Esophagus mucosa (tissue), 1 donor: ENCODE measurements at places on chromosomes 5 and 9. TPM values are rescaled to one million over a fixed set of nuclear protein-coding genes. Genes with fewer than 3 reads are reported as not detected.

DNA sequence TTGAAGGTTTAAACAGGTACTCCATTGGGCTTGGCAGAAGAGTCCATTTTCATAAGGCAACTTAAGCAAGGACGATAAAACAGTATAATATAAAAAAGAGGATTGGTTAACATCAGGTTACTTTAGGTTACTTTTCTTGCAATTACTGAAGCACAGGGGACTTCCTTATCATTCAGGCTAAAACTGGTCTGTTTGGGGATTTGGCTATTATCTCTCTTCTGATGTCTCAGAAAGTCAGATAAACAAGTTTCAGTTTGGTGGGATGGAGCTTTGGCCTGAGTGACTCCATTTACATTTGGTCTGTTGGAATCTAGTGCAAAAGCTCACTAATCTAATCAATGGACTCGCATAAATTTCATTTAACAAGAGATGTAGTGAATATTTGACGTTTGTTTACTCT lies 8.0 kb downstream of the GAPT start:
- no peak for ATAC-seq

DNA sequence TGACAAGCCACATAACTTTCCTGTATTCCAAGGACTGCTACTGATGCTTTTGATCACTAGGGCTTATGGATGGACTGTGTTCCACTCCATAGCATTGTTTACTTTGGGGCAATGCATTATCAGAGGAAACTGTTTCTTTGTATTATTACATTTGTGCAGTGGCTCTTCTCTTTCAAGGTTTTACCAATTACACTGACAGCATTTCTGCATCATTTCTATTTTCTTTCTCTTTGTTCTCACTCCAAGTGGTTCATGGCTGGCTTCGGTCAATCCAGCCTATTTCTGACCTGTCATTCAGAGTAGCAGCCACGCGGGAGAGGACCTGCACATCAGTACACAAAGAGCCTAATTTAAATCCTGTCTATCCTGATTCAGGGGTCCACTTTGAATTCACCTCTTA lies 711.0 kb downstream of the TLE4 start:
- ATAC-seq, result no peak

- ATAC-seq, result peak; percentile 50
Measured at GRCh38 chr9:21813575-21814473, 11.4 kb downstream of the MTAP start.

GRCh38 chr5:176527246-176528222 lies 9.7 kb downstream of the RNF44 start:
- ATAC-seq, result no peak

GRCh38 chr5:99169309-99169708 lies 240.5 kb upstream of the CHD1 start:
- no peak for ATAC-seq

DNA sequence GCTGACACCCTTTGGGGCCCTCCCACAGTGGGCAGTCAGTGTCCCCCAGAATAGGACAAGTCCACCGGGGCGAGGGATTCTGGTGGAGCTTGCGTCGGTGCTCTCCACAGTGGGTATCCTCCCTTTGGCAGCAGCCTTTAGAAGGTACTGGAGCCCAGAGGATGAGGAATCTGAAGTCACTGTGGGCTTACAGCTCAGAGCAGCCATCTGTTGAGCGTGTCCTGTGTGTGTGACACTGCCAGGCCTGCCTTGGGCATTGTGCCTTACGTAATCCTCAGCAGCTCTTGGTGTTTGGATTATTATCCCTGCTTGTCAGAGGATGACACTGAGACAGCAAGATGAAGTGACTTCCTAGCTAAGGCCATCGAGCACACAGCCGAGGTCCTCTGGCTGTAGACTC lies 12.6 kb downstream of the URM1 start:
- ATAC-seq, result no peak

- ATAC-seq, result no peak
Measured at GRCh38 chr5:52740007-52740406, 47.7 kb upstream of the ITGA1 start.

GRCh38 chr5:95216136-95216955 lies 68.5 kb downstream of the MCTP1 start:
- no peak for ATAC-seq

DNA sequence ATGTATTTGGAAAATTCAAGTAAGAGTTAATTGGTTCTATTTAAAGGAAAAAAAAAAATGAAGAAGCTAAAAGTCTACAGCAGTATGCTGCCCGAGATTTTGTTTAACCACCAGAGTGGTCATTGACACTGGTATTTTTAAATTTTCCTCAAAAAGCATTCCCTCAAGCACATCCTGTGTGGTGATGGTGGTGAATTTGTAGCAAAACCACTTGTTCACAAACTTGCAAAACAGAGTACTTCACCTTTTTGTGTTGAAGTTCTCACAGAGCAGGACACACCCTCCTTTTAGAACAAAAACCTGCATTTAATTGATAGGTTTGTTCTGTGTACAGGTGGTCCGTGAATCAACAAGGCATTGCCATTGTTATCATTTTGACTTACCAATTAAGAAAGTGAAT lies 374.2 kb downstream of the EFNA5 start:
- no peak for ATAC-seq

DNA sequence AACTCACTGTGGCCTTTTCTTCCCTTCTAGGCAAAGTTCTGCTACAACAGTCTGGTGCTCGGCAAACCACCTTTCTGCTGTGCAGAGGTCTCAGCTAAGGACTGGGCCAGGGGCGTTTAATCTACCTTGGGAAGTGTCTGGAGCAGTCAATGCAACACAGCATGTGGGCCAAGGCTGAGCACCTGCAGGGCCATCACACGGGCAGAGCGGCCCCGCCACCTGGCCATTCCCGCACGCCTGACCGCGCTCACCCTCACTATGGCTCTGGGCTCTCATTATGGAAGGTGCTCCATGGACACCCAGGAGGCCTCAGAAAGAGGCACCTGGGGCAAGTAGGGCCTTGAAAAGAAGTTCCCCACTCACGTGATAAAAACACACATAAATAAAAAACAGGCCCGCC lies 65.7 kb upstream of the TBC1D9B start:
- no peak for ATAC-seq

- ATAC-seq, result no peak
Measured at GRCh38 chr9:132350861-132351315, 3.9 kb downstream of the SETX start.

DNA sequence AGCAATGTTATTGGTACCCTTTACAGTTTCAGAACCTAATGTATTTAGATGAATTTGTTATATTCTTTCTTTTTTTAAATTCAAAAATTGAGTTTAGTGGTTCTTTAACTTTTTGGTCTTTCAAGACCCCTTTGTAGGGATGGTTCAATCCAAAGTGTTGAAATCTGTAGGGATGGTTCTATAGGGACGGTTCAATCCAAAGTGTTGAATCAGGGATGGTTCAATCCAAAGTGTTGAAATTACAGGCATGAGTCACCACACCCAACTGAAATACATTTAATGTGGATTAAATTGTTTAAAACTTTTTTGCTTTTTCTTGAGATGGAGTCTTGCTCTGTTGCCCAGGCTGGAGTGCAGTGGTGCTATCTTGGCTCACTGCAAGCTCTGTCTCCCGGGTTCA lies 30.6 kb downstream of the SNX2 start:
- ATAC-seq, result no peak

DNA sequence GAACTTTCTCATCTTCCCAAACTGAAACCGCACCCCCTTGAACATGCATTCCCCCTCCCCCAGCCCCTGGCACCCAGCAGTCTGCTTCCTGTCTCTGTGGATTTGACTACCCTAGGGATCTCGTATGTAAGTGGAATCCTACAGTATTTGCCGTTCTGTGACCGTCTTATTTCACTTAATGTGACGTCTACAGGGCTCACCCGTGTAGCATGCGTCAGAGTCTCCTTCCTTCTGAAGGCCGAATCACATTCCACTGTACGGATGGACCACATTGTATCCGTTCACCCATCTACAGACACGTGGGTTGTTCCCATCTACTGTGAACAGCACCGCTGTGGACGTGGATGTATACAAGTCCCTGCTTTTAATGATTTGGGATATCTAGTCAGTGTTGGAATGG lies 4.5 kb downstream of the PRRX2 start:
- ATAC-seq, result no peak

DNA sequence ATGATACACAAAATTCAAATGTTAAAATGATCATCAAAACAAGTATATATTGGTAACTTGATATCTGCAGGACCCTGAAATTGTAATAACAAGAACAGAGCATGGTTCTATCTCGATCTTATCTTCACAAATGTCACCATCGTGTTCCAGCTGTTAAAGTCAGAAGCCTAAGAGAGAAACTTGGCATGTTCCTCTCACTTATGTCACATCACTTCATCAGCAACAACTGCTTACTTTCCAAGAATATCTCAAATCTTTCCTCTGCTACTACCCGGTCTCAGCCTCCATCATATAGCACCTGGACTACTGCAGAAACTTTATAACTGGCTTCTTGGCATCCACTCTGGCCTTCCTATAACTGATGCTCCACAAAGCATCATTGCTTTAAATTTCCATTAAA lies 84.9 kb downstream of the FBN2 start:
- ATAC-seq, result no peak

- ATAC-seq, result peak; percentile 81
Measured at GRCh38 chr9:82031538-82032280, 43.1 kb downstream of the SPATA31D1 start.

SLC36A3 gene
- total RNA-seq, result not detected

PCDHA8 gene
- total RNA-seq, result 0.08 TPM
